ENCODE measurements at places on chromosomes 4 and X. TPM values are rescaled to one million over a fixed set of nuclear protein-coding genes. Genes with fewer than 3 reads are reported as not detected.

DNA sequence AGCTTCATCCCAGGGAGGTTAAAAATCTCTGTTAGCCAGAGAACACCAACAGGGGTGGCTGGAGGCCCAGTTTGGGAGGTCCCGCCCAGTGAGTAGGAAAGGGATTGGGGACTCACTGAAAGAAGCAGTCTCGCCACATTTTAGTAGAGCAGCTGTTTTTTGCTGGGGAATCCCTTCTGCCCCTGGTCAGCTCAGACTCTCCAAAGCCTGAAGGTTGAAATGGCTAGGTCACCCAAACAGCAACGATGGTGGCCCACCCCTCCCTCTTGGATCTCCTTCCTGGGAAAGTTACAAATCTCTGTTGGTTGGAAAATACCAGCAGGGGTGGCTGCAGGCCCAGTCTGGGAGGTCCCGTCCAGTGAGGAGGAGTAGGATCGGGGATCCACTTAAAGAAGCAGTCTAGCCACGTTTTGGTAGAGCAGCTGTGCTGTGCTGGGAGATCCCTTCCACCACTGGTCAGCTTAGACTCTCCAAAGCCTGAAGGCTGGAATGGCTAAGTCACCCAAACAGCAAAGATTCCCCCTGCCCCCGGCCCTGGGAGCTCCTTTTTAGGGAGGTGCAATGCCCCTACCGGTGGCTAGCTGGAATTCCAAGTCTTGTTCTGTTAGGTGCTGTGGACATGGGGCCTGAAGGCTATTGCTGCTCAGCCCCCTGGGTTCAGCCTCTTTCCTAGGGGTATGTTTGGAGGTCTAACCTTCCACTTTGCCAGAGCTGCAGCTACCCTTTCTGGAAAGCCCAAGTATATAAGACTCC, 40.0 kb upstream of the TEX13A start:
- peak; percentile 49 for DNase-seq

- DNase-seq, result no peak
These were observed 748.0 kb upstream of the PCDH7 start for GRCh38 chr4:29972121-29972520.

DNA sequence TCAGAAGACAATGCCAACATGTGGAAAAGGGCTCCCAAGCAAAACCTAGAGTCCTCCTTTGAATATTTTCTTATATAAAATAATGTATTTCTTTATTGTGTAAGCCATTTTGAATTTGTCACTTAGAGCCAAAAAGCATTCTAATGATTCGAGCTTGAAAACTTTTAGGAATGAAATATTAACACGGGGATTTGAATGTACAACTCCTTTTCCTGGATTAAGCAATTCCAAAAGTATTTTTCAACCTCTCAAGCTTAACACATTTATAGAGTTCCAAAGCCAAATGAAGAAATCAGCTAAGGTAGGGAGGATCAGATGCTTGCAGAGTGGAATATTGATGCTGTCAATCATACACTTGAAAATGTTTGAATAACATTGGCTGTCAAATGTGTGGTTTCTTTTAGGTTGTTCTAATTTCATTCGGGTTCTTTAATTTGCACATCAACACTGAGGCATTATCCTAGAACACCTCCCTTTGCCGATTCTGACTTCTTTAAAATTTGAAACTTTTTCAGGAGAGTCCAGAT, 67.2 kb upstream of the ETNPPL start:
- DNase-seq, result no peak

Gene CCDC110
- 3.3 TPM for total RNA-seq

Gene LUZP4
- not detected for total RNA-seq

DNA sequence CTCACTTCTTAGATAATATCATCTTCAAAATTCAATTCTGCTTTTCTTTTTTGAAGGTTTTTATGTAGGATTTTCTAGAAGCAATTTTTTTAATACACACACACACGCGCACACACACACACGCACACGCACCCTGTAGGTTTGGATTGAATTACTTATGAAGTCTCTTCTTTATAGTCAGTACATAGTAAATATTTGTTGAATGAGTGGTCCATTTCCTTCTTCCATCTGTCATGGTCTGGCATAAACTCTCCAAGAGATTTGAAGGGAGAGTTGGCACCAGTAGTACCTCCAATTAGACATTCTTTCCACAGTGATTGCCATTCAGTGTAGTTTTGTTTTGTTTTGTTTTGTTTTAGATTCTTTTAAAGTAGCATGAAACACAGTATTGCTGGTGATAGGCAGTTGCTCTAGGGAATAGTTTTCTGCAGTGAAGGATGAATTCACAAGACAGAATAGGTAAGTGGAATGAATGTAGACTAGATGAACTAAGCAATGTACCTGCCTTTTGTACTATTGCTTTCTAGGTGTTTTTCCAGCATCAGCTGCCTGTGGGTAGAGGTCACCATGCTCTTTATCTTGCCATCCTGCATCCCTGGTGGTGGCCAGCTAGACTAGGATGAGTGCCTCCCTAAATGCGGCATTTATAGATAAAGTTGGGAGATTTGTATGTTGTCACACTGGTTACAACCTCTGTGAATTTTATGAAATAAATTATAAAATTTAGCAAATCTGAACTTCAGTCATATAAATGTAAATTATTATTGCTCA, 20.5 kb downstream of the PDLIM5 start:
- no peak for DNase-seq

DNA sequence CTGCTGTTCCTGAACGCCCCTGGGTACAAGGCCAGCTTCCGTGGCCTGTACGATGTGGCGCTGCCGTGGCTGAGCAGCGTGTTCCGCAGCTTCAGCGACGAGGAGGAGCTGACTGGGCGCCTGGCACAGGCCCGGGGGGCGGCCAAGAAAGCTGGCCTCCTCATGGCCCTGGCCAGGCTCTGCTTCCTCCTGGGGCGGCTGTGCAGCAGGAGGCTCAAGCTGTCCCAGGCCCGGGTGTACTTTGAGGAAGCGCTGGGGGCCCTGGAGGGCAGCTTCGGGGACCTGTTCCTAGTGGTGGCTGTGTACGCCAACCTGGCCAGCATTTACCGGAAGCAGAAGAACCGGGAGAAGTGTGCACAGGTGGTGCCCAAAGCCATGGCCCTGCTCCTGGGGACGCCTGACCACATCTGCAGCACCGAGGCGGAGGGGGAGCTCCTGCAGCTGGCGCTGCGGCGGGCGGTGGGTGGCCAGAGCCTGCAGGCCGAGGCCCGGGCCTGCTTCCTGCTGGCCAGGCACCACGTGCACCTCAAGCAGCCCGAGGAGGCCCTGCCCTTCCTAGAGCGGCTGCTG, 28.2 kb downstream of the SH3TC1 start:
- DNase-seq, result peak; percentile 76

Gene HTR2C
- total RNA-seq, result not detected

Gene SHOX
- not detected for total RNA-seq

GRCh38 chrX:140274811-140275525, 229.9 kb downstream of the SOX3 start:
- DNase-seq, result no peak

DNA sequence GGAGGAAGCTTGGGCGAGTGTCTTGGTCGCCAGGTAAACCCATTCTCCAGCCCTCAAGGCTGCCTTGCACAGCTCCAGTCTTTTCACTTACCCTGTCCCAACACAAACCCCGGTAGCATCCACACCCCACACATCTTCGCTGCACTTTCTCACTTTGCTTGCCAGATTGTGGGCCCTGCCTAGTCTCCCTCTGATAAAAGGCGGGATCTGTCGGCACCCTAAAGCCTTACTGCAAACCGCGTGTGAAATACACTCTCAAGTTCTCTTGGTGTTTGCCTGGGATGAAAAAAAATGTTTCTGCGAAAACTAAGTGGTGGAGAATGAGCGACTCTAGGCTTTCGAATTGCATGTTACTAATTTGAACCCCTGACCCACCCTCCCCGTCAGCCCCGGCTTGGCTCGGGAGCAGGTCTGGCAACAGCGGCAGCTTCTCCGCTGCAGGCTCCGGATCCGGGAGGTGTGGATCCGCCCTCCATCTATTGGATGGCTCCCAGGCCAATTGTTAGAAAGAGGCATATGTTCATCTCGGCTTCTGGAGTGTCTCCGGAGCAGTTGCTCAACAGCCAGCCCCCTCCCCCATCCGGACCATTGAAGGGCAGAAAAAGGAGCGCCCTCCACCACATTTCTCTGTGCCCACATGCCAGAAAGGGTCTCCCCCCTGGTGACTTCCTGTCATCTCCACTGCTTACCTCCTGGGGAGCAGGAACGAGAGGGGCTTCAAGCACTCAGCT, 3.0 kb upstream of the CITED1 start:
- DNase-seq, result peak; percentile 78

Gene BGN
- 244 TPM for total RNA-seq

DNA sequence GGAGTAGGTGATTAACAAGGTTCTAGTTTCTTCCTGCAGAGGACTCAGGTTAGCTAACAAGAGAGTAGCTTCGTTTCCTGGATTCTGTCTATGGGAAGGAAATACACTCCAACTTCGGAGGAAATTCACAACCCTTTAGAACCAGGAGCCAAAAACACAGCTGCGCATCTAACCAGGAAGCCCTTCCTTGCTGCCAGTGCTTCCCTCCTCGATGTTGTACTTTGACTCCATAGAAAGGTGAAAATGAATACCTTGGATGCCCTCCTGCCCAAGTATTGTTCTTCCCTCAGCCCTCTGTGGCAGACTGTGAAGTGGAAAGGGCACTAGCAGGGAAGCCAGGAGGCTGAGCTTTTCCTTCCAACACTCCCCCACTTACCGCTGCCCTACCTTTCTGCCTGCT, 35.1 kb downstream of the AKAP4 start:
- DNase-seq, result no peak

GRCh38 chr4:188246488-188246887, 107.2 kb downstream of the TRIML1 start:
- DNase-seq, result no peak

- no peak for DNase-seq
These were observed 104.7 kb upstream of the MID1 start for GRCh38 chrX:10725071-10725470.

DNA sequence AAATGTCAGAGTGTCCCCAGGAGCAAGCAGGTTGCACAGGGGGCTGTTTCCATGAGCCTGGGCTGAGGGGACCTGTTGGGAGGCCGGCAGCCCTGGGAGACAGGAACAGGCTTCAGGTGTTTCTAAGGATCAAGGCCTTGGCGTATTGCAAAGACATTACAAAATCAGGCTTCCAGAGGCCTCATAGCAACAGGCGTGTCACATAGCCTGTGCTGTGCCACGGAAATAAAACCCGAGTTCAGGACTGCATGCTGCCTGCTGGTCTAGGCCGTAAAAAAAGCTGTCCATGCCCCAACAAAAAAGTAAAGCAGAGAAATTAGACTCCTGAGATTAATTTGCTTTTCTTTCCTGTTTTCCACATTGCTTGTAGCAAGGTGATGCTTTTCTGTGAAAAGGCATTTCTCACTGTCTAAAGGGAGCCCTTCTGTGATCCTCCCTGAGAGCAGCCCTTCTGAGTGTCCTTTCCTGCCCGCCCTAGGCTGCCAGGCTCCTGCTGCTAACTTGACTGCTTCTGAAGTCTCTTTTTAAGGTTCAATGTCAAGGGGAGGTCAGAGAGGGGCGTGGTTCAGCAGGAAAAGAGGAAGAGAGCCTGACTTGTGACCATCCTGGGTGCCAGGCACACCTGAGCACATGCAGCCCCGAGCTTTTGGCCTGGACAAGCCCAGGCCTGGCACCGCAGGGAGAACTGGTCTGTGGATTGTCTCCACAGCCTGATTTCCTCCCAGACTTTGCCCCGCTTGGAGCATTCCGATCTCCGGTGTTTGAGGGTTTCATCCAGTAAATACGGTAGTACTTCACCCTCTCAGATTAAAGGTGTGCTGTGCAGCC, 21.3 kb downstream of the SHROOM2 start:
- DNase-seq, result no peak

GRCh38 chr4:138675685-138676084, 339.9 kb upstream of the NOCT start:
- no peak for DNase-seq

Gene S100P
- total RNA-seq, result not detected

DNA sequence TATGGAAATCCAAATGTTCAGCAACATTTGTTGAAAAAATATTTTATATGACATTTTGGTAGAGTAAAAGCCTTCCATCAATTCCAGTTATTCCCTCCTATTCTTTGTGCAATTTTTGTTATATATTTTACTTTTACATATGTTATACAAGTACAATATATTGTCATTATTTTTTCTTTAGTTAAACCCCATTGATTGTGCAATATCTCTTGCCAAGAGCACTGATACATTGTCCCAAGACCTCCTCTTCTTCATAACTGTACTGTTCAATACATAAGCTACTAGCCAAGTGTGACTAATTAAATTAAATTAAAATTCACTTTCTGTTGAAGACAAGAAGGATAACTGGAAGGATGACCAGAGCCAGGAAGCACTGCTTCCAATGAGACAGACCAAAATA, 527.5 kb downstream of the TMA16 start:
- no peak for DNase-seq

Gene SGCB
- 96.7 TPM for total RNA-seq

Gene BEND2
- 0.85 TPM for total RNA-seq

- no peak for DNase-seq
These were observed 27.4 kb upstream of the CCSER1 start for GRCh38 chr4:90099812-90100211.

Gene GAB1
- total RNA-seq, result 59.7 TPM

Gene ZIC3
- not detected for total RNA-seq

GRCh38 chr4:86917212-86918039, 17.4 kb upstream of the AFF1 start:
- DNase-seq, result no peak

- no peak for DNase-seq
These were observed 193.2 kb downstream of the RASL11B start for GRCh38 chr4:53055274-53055673.

GRCh38 chr4:155785828-155786227, 27.0 kb downstream of the GUCY1B1 start:
- DNase-seq, result no peak

Gene PDE5A
- total RNA-seq, result 11.8 TPM

DNA sequence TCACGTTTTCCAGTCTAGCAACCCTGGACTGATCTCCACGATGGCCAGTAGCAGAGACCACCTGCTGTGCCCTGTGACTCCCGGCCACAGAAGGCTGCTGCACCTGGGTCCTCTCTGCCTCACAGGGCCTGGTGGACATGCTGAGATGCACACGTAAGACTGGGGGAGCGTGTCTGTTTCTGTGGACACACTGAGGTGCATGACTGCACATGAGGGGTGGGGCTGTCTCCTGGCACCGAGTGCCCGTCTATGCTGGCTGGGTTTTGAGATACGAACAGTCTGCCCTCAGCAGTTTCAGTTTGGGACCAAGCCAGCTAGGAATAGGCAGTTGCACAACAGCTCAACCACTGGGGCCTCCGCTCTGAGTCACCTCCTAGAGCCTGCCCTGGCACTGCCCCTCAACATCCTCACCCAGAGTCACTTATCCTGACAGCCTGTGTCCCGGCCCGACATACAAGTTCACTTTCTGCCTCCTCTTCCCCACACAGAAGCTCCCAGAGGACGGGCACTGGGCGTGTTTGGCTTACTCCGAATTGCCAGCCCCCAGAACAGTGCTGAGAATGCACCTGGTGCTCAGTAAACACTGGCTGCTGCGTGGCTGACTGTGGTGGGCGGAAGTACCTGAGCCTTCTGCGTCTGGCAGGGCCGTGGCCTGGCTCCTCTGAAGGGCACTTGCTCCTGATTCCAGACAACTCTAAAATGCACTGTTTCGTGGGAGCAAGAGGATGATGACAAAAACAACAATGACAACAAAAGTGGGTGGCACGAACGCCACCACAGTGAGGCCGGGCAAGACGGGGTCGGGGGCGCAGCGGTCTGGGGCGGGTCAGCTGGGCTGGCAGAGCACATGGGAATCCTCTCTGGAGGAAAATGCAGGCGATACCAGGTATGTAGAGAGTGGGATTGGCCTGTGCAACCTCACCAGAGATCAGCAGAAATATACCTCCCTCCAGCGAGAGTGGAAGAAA, 30.9 kb downstream of the RNF212 start:
- peak; percentile 67 for DNase-seq

Data from right cardiac atrium (tissue), 5 donors.